ENCODE measurements at places on chromosomes 3 and 15. TPM values are rescaled to one million over a fixed set of nuclear protein-coding genes. Genes with fewer than 3 reads are reported as not detected.
A peak's percentile ranks its signal among the peaks of the same experiment; 100 is the strongest.

TM6SF1 gene
- 0.38 TPM for total RNA-seq

ZPLD1 gene
- not detected for total RNA-seq

TEX9 gene
- total RNA-seq: 0.16 TPM

- no peak for DNase-seq
Measured at GRCh38 chr3:12423131-12423530, 61.1 kb upstream of the TSEN2 start.

ECE2 gene
- not detected for total RNA-seq

ROBO2 gene
- not detected for total RNA-seq

GPR62 gene
- total RNA-seq: not detected

ADIPOQ gene
- not detected for total RNA-seq

DNA sequence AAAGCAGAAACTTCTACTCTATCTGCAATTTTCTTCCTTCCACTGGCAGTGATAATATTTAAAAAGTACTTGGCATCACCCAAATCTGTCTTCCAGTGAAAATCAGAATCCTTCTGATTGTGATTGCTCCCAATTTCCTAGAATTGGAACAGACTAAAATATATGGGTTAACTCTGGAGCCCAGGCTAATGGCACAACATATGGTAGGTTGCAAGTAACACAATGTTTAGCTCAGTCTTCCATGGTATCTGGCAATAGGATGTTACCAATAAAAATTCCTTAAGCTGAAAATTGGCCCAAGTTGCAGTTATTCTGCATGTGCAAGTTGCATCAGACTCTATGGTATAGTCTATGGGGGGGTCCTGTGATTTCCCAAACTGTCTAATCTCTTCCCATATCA lies 273.5 kb upstream of the ADAMTS9 start:
- DNase-seq: no peak

DNA sequence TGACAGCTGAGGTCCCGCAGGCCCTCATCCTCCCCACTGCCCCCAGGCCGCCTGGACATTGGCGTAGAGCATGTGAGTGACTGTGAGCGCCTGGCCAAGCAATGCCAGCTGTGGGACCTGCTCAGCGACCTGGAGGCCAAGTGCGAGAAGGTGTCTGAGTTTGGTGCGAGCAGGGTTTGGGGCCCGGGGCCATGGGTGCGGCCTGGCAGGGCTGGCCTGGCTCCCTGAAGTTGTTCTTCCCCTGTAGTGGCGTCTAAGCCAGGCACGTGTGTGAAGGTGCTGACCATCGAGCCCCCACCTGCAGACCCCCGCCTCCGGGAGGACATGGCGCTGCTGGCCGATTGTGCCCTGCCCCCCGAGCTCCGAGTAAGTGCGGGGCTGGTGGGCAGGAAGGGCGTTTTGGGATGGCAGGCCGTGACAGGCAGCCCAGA lies 4.2 kb downstream of the ABTB1 start:
- no peak for DNase-seq

GRCh38 chr3:107978131-107979055 lies 112.4 kb downstream of the CD47 start:
- DNase-seq: no peak

DNA sequence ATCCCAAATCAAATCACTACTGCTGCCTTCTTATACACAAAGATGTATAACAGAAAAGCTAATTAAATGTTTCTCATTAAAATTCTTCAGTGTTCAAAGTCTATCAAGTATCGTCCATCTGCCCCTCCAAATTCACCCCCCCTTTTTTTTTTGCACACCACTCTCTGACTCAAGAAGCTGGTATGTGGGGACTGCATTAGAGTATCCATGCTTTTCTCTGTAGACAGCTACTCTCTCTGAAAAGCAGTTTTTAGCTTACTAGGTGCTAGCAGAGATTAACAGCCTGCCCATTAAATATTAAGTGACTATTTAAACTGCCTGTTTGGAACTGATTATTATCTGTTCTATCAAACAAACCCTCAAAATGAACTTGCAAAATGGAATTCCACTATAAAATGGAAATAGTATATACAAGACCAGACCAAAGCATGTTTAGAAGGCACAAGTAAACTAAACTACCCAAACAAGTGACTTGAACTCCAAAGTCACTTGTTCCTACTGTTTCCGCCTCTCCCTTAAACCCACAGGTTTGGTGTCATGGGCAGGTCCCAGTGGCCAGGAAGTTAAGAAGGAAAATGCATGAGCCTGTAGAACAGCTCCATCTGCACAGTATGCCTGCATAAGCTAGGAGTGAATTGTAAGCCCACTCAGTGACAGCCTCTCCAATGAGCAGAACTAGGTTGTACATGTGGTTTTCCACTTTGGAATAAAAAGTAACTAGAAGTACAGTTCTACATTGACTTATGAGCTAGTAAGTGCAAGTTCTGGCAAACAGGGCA lies 32.5 kb downstream of the GBE1 start:
- DNase-seq: peak; percentile 63

All from SJSA1 (cell line).